ENCODE measurements at places on chromosomes 16 and 17. TPM values are rescaled to one million over a fixed set of nuclear protein-coding genes. Genes with fewer than 3 reads are reported as not detected.

The KLHDC4 gene
- total RNA-seq: 118 TPM

- DNase-seq: no peak
These were observed 22.1 kb downstream of the NME2 start for GRCh38 chr17:51188271-51188833.

The C16orf54 gene
- total RNA-seq: 3.2 TPM

GRCh38 chr17:73767696-73768095 lies 123.5 kb upstream of the SDK2 start:
- no peak for DNase-seq

- DNase-seq: peak; percentile 99
These were observed 1.9 kb upstream of the PER1 start for GRCh38 chr17:8153957-8154607.

GRCh38 chr16:69494991-69495392 lies 70.6 kb downstream of the CYB5B start:
- peak; percentile 10 for DNase-seq

DNA sequence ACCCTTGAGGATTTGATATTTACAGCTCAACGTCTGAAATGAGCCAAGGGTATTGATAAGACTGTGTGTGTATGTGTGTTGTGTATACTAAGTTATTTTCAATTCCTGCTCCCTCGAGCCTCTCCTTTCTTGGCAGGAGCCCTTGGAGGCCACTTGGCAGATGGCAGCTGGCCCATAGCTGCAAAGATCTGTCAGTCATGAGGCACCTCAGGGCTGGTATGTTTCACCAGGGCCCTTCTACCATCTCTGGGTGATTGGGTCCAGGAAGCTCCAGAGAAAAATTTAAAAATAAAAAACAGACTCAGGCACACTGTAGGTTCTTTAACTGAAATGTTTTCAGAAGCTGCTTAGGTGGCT lies 355.7 kb downstream of the HAPSTR1 start:
- no peak for DNase-seq

- DNase-seq: peak; percentile 54
These were observed 1.0 kb upstream of the ZNF500 start for GRCh38 chr16:4767872-4768548.

The LITAFD gene
- not detected for total RNA-seq

DNA sequence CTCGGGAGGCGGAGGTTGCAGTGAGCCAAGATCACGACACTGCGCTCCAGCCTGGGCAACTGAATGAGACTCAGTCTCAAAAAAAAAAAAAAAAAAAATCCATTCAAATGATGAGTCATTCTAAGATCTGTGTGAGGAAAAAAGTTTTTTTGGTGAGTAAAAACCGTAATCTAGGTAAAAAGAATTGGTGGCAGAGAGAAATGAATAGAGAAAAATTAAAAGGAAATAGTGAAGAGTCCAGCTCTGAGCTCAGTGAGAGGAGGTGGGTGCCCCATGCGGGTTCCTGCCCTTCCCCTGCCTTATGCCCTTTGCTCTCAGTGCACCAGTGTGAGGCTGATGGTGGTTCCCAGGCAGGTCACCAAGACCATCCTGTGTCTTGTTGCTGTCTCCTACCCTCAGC lies 20.9 kb downstream of the GAN start:
- no peak for DNase-seq

GRCh38 chr16:68374246-68374805 lies 63.5 kb downstream of the PRMT7 start:
- no peak for DNase-seq

The OR1F1 gene
- total RNA-seq: not detected

- DNase-seq: no peak
These were observed 300.9 kb upstream of the ASIC2 start for GRCh38 chr17:33593991-33594390.

The VPS35L gene
- 53.0 TPM for total RNA-seq

The NLK gene
- 25.2 TPM for total RNA-seq

DNA sequence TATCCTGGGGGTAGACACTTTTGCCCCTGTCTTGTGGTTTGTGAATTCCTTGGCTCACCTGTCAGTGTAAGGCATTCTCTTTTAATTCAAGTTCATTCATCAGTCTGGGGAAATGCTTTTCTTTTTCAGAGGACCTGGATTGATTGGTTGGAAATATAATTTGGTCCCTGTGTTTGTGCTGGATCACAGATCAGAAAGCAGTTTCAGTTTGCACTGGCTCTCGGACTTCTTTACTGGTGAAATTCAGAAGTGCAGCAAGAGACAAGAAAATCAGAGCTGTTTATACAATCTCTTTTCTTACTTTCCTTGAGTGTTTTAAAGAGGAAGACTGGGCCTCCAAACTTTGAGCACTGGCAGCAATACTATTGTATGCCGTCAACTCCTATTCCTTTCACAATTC lies 161.8 kb upstream of the KCNJ16 start:
- DNase-seq: no peak

The GNGT2 gene
- 1.3 TPM for total RNA-seq

DNA sequence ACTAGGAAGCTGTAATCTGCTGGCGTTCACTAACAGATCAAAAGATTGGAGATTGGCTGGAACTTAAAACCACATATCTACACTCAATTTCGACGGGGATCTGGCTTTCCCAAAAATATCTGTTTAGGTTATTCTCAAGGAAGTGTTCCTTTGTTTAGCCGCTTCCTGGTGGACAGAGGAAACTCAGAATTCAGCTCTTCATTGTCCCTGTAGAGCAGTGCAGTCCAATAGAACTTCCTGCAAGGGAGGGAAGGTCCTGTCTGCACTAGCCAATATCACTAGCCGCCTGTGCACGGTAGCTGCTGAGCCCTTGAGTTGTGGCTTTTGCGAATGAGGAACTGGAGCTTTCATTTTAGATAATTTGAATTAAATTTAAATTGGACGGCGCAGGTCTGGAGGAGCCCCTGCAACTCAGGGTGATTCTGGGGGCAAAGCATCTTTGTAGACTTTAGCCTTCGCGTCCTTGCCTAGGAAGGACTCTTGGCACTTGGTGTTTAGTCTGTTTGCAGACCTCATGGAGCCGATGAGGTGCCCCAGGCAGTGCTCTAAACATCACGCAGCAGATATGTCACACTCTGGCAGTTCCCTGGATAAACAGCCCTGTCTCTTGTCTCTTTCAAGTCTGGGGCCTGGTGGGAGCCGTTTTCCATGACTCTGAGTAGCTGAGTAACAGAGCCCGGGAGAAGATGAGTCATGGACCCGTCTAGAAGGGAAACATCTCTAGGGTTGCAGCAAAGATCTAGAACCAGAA lies 122.2 kb downstream of the CCDC182 start:
- no peak for DNase-seq

The RHBDF1 gene
- 35.5 TPM for total RNA-seq

- no peak for DNase-seq
These were observed 191.8 kb downstream of the SNX29 start for GRCh38 chr16:12168074-12169000.

DNA sequence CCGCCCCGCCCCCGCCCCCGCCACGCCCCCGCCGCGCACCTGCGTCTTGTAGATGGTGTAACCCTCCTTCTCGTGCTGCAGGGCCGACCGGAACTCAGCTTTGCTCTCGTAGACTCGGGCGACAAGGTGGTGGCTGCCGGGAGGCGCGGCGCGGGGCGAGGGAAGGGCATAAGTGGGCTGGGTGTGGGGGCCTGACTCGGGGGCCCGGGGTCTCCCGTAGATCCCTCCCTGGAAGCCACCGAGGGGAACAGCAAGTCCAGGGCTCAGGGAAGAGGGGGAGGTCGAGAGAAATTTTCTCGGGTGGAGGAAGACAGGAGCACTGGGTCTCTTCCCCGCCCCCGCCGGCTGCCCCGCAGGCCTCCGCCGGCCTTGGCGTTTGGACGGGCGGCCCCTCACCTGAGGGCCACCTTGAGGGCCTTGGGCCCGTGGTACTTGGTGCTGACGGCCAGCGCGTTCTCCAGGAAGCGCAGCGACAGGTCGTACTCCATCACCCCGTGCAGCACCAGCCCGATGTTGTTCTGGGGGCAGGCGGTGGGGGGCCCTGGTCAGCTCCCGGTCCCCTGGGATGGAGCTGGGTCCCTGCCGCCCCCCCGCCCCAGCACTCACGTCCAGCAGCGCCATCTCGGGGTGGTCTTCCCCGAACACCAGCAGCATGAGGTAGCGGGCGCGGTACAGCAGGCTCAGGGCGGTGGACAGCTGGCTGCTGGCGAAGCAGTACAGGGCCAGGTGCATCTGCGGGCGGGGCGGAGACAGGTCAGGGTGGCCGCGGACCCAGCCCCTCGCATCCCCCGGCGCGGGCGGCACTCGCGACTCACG lies 19.4 kb downstream of the CLUH start:
- no peak for DNase-seq

The HYDIN gene
- 0.67 TPM for total RNA-seq

DNA sequence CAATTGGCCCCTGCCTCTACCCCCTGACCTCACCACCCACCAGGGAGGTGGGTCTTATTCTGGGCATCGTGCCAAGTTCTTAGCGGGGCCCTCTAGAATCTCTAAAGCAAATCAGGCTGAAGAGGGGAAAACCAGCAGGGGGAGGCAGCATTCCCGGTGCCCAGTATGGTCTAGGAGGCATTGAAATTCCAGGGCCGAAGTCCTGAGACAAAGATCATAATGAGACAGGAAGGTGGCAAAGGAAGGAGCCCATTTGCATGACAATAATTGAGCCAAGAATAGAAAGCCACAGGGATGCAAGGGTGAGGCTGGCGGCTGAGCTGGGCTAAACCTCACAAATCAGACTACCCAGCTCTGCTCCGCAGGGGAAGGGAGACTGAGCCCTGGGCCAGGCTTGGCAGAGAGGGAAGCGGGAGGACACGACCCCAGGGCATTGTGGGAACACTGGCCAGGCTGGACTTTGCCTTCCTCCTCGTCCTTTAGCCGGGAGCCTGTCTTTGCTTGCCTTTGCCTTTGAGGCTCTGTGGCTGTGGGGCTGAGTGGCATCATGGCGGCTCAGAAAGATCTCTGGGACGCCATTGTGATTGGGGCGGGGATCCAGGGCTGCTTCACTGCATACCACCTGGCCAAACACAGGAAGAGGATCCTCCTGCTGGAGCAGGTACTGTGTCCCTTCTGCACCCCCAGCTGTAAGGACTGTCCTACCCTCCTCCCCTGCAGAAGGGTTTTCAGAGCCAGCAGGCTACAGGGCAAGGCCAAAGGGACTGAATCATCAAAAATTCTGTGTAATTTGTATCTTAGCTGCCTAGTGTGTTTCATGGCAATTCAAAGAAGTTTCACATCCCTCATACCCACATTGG lies at the start of gene PIPOX:
PIPOX (plus strand) TSS at position 463 of the 860 bp plus-strand sequence; CDS start at position 548, 85 bp downstream.
- no peak for DNase-seq

GRCh38 chr16:5066511-5066910 lies 755 bp upstream of the C16orf89 start:
- no peak for DNase-seq

DNA sequence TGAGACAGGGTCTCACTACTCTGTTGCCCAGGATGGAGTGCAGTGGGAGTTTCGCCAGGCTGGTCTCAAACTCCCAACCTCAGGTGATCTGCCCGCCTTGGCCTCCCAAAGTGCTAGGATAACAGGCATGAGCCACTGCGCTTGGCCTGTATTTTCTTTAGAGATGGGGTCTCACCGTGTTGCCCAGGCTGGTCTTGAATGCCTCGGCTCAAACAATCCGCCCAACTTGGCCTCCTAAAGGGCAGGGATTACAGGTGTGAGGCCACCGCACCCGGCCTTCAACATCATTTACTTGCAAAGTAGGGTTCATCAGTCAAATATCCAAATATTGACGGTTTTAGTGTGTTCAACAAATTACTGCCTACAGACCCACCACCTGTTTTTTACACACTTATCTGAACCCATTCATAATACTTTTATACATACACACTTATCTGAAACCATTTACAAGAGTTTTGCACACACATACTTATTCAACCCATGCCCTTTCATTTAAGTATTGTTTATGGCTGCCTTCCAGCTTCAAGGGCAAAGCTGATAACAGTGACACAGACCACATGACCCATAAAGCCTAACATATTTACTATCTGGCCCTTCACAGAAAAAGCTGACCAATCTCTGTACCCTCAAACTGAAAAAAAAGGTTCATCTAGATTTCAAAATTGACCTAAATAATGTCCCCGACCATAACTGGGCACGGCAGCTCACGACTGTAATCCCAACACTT lies 11.9 kb downstream of the TMEM170A start:
- no peak for DNase-seq

- no peak for DNase-seq
These were observed 7.8 kb upstream of the EVI2A start for GRCh38 chr17:31329221-31329620.

DNA sequence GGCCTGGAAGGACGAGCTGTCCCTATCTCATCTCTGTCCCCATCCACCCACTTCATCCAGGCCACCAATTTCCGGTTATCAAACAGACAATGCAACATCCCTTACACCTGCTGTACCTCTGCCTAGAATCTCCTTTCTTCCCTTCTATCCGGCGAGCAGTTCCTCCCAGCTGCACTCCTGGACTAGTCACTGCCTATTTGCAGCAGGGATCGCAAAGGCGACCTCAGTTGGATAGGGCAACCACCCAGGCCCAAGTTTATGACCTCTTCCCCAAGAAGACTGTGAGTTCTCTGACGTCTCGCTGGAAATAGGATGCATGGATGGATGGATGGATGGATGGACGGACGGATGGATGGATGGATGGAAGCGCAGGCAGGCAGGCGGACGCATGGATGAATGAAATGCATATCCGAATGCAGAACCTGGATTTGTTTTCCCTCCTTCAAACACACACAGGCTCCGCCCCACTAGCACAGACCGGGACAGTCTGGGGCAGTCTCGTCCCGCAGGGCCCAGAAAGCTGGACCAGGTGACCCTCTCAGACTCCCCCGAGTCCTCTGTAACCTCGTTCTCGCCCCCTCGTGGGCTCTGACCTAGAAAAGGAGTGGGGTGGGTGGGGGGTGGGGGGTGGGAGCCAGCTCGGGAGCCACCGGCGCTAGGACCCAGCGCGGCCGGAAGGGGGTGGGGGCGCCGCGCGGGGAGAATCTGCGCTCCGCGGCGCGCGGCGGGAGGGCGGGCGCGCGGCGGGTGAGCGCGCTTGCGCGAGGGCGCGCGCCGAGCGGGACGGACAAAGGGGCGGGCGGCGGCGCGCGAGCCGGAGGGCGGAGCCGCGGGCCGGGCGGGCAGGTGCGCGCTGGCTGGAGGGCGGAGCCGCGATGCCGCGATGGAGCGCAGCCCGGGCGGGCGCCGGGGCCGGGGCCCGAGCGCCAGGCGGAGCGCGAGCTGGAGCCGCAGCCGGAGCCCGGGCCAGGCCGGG lies at the start of gene SBK1:
SBK1 (plus strand) TSS at position 875 of the 976 bp plus-strand sequence. CDS start 24,867 bp downstream, outside the sequence.
- DNase-seq: peak; percentile 82

DNA sequence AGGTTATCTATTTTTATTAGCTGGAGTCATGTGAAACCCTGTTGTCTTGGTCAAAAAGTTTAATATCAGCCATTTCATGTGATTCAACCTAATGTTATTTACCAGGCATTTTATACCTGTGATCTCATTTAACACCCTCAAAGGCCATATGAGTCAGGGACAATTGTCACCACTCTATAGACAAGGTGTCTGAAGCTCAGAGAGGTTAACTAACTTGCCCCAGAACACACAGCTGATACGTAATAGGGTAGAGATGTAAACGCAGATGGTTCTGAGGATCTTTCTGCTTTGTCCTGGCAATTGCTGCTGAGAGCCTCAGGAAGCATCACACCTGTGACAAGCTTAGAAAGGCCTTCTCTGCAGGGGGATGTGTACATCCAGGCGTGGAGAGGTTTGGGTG lies 4.9 kb downstream of the CD300A start:
- DNase-seq: no peak
